B cell (primary cell): ENCODE measurements at places on chromosomes 5 and 9.

- H3K27me3 ChIP-seq = no peaks in the 10 kb centered on the region
- no peak overlapping the region for H3K27ac ChIP-seq
- no peak overlapping the region for H3K4me3 ChIP-seq
- H3K4me1 ChIP-seq = peaks cover 8% of the 10 kb centered on the region
- DNase-seq = no peak
Observed at GRCh38 chr9:112846528-112847488, 43.9 kb downstream of the SLC46A2 start.

GRCh38 chr5:32201122-32201753, 27.1 kb upstream of the GOLPH3 start:
- no peaks in the 10 kb centered on the region for H3K36me3 ChIP-seq
- no peak overlapping the region for H3K4me3 ChIP-seq
- H3K4me1 ChIP-seq = no peaks in the 10 kb centered on the region
- H3K27me3 ChIP-seq = no peaks in the 10 kb centered on the region
- H3K27ac ChIP-seq = no peak overlapping the region

DNA sequence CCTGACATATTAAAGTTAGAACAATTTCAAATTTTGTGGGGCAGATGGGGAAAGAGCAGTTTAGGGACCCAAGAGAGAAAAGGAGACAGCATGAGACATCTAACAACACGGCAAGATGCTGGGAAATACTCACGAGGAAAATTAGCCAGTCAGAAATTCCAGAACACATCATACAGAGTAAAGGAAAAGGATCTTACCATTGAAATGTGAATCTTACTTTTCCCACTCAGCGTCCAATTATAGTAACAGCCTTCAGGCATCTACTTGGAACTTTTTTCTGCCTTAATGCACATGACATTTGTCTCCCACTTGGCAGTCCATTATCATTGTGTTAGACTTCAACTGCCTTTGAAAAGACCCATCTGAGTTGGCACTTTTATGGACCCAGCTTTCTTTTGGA, 189.7 kb upstream of the SLC27A6 start:
- no peaks in the 10 kb centered on the region for H3K27me3 ChIP-seq
- H3K4me1 ChIP-seq = no peaks in the 10 kb centered on the region
- H3K27ac ChIP-seq = no peak overlapping the region
- no peak overlapping the region for H3K4me3 ChIP-seq
- H3K36me3 ChIP-seq = no peaks in the 10 kb centered on the region
- DNase-seq = no peak

GRCh38 chr9:30723656-30724055, 1660.8 kb upstream of the ACO1 start:
- DNase-seq = no peak
- no peaks in the 10 kb centered on the region for H3K36me3 ChIP-seq
- no peaks in the 10 kb centered on the region for H3K4me1 ChIP-seq

DNA sequence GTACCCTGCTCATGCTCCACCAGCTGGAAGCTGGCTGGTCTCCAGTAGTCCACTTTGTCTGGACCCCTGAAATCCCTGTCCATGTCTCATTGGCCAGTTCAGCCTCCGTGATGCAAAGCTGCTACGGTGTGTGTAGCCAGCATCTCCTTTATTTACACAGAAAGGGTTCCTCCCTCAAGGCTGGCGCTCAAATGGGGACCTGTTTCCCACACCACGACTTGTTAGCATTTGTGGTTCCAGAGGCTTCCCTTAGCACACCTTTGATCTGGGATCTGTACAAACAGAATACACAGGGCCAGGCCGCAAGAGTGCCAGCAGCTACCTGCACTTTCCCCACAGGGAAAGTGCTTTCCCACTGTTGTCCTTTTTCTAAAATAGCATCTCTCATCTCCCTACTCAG, 5.7 kb upstream of the SMU1 start:
- peak overlapping the region; percentile 61 for H3K27ac ChIP-seq
- H3K27me3 ChIP-seq = no peaks in the 10 kb centered on the region
- no peak overlapping the region for H3K4me3 ChIP-seq
- peaks cover 38% of the 10 kb centered on the region for H3K4me1 ChIP-seq
- H3K36me3 ChIP-seq = no peaks in the 10 kb centered on the region

- H3K27ac ChIP-seq = no peak overlapping the region
- peaks cover 34% of the 10 kb centered on the region for H3K4me1 ChIP-seq
- no peaks in the 10 kb centered on the region for H3K36me3 ChIP-seq
- peaks cover 84% of the 10 kb centered on the region for H3K27me3 ChIP-seq
Observed at GRCh38 chr9:126618190-126618584, 4.5 kb downstream of the LMX1B start.

DNA sequence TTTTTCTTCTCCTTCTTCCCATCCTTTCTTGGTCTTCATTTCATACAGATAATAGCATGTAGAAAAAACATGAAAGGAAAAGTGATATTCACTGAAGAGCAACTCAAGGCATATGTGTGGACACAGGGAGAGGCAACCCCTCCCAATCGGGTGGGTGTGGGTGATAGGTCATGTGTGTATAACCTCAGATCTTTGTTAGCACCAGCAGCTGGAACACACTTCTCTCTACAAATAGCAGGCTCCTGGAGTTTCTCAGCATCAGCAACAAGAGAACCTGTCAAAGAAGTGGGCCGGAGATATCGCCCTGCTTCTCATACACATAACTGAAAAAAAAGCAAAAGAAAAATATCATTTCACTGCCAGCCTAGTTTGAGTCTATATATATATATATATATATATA, 426.4 kb downstream of the DTWD2 start:
- H3K27ac ChIP-seq = no peak overlapping the region
- DNase-seq = no peak
- no peak overlapping the region for H3K4me3 ChIP-seq
- no peaks in the 10 kb centered on the region for H3K27me3 ChIP-seq
- no peaks in the 10 kb centered on the region for H3K4me1 ChIP-seq
- H3K36me3 ChIP-seq = no peaks in the 10 kb centered on the region

DNA sequence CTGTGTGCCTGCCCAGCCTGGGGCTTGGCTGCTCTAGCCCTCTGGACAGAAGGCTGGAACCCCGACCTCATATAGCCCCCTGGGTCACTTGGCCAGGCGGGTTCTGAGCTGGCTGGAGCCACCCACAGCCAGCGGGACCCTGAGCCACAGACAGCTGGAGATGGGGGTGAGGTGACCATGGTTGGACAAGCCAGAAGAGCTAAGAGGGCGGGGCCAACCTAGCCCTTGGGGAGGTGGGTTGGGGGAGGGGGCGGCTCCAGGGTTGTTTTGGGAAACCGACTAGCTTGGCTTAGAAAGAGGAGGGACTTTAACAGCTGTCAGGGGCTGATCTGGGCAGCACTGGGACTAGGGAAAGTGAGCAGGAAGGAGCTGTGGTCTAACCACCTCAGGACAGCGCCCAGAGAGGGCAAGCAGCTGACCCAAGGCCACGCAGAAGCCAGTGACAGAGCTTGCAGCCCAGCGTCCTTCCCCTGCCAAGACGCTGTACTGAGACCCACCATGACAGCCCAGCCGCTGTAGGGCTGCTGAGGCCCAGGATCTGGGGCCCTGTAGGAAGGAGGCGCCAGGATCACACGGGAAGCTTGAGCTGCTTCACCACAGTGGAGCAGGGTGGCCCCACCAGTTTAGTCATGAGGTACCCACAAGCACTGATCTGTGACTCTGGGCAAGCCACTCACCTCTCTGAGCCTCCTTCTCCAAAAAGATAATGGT, 2.2 kb downstream of the AIF1L start:
- H3K4me3 ChIP-seq = no peak overlapping the region
- H3K27me3 ChIP-seq = peaks cover 41% of the 10 kb centered on the region
- H3K4me1 ChIP-seq = peaks cover 11% of the 10 kb centered on the region
- H3K36me3 ChIP-seq = no peaks in the 10 kb centered on the region
- no peak for DNase-seq
- H3K27ac ChIP-seq = no peak overlapping the region

- no peaks in the 10 kb centered on the region for H3K4me1 ChIP-seq
- H3K27ac ChIP-seq = no peak overlapping the region
- no peaks in the 10 kb centered on the region for H3K36me3 ChIP-seq
- no peaks in the 10 kb centered on the region for H3K27me3 ChIP-seq
Observed at GRCh38 chr5:61461417-61461816, 129.4 kb downstream of the ZSWIM6 start.

DNA sequence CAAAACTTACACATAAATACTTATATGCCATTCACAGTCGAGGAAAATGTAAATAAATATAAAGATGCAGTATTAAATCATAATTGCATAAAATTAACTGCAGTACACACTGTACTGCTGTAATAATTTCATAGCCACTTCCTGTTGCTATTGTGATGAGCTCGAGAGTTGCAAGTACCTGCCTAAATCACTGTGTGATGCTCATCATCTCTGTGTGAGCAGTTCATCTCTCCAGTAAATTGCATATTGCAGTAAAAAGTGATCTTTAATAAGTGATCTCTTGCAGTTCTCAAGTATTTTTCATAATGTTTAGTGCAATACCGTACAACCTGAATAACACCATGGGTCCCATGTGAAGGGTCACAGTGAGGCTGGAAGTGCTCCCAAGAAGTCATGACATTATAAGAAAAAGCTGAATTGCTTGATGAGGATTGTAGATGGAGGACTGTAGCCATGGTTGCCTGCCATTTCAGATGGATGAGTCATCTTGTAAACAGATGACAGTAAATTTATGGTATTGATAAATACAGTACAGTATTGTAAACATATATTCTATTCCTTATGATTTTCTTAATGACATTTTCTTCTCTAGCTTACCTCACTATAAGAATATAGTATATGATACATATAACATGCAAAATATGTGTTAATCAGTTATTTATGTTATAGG, 34.9 kb downstream of the SYK start:
- peak overlapping the region; percentile 41 for H3K27ac ChIP-seq
- H3K36me3 ChIP-seq = peaks cover 7% of the 10 kb centered on the region
- no peak overlapping the region for H3K4me3 ChIP-seq
- no peaks in the 10 kb centered on the region for H3K27me3 ChIP-seq
- H3K4me1 ChIP-seq = peaks cover 97% of the 10 kb centered on the region
